Stimulated activated CD8-positive, alpha-beta memory T cell treated with anti-CD3 and anti-CD28 coated beads, Interleukin-4, amount 100 ng/mL, for 1 hour (primary cell): ENCODE measurements at places on chromosomes 12 and 14.

DNA sequence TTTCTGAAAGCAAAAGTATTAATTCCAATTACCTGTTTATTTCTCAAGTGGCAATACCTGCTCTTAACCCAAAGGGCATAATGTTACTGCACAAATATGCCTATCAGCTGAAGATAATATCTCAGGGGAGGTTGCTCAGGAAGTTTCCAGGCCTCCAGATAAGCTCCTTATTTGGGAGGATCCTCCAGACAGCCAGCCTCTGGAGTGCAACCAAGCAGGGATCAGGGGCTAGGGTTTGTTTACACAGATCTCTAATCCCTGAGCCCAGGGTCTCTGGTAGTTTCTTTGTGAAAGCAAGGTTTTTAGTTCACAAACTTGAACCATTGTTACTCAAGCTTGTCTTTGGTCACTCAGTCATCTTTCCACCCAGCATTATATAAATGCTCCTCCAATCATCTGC, 124.4 kb downstream of the SLC38A4 start:
- no peak for DNase-seq

- DNase-seq = no peak
Measured at GRCh38 chr12:15982471-15982870, 71.3 kb downstream of the DERA start.

- no peak for DNase-seq
Measured at GRCh38 chr14:106029959-106030358, 503.6 kb downstream of the TMEM121 start.

DNA sequence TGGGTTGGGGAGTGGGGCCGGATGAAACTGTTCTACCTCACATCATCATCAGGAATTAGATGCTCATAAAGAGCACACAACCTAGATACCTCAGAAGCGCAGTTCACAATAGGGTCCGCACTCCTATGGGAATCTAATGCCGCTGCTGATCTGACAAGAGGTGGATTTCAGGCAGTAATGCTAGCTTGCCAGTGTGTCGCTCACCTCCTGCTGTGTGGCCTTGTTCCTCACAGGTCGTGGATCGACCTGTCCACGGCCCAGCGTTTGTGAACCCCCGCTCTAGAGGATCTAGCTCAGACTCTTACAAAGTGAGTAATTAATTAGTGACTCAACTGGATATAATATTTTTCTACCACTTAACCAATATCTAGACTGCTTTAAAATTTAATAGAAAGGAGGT, 5.8 kb downstream of the PPP1R12A start:
- DNase-seq = no peak

- DNase-seq = no peak
Measured at GRCh38 chr14:69682136-69682535, 70.7 kb downstream of the SUSD6 start.

DNA sequence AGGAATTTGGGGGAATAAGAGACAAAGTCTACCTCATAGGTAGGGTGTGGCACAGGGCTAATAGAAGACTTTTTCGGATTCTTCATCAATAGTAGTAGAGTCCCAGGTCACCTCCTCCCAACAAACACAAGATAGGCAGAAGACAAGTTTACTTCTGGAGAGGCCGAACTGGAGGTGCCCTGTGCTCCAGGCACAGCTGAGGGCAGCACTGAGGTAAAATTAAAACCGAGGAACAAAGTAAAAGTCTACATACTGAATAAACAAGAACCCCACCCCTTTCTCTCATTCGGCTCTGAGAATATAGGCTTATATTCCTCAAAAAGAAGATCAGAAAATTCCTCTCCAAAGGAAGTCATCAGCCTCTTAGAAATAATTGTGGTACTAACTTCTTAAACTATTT, 161.5 kb downstream of the SEC23A start:
- DNase-seq = no peak

- DNase-seq = no peak
Measured at GRCh38 chr14:31977001-31977556, 100.0 kb upstream of the ARHGAP5 start.

DNA sequence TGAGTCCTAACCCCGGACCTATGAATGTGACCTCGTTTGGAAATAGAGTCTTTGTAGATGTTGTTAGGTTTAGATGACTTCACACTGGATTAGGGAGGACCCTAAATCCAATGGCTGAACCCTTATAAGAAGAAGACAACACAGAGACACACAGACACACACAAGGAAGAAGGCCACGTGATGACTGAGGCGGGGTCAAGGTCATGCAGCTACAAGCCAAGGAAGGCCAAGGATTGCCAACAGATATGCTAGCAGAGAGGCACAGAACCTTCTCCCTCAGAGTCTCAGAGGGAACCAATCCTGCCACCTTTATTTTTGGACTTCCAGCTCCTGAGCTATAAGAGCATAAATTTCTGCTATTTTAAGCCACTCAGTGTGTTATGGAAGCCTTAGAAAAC, 31.8 kb downstream of the LTBP2 start:
- no peak for DNase-seq

GRCh38 chr14:74979442-74980397, 23.0 kb upstream of the EIF2B2 start:
- DNase-seq = no peak

DNA sequence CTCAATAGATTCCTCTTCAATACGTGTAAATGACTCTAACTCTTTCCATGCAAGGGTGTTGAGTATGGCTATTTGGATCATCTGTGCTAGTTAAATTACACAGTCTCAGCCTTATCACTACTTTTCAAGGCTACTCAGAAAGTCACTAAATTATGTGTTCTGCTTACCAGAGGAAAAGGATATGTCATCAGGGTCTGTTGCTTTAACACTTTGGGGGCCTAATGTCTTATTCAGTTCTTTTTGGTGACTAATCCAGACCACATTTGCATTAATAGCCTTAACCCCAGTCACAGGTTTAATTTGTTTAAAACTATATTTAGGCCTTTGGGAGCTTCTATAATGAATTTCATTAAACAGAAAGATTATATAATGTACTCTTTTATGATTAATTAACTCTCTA, 649.3 kb downstream of the RPS29 start:
- no peak for DNase-seq
